ENCODE measurements at places on chromosomes 7 and 10.

GRCh38 chr7:17362439-17363105 lies 64.1 kb downstream of the AHR start:
- no peak for DNase-seq

- no peak for DNase-seq
These were observed 114.2 kb downstream of the EGFR start for GRCh38 chr7:55132890-55133551.

- DNase-seq: no peak
These were observed 46.1 kb upstream of the PPP2R2D start for GRCh38 chr10:131854579-131855335.

GRCh38 chr7:44814919-44815318 lies 18.4 kb downstream of the PPIA start:
- no peak for DNase-seq

DNA sequence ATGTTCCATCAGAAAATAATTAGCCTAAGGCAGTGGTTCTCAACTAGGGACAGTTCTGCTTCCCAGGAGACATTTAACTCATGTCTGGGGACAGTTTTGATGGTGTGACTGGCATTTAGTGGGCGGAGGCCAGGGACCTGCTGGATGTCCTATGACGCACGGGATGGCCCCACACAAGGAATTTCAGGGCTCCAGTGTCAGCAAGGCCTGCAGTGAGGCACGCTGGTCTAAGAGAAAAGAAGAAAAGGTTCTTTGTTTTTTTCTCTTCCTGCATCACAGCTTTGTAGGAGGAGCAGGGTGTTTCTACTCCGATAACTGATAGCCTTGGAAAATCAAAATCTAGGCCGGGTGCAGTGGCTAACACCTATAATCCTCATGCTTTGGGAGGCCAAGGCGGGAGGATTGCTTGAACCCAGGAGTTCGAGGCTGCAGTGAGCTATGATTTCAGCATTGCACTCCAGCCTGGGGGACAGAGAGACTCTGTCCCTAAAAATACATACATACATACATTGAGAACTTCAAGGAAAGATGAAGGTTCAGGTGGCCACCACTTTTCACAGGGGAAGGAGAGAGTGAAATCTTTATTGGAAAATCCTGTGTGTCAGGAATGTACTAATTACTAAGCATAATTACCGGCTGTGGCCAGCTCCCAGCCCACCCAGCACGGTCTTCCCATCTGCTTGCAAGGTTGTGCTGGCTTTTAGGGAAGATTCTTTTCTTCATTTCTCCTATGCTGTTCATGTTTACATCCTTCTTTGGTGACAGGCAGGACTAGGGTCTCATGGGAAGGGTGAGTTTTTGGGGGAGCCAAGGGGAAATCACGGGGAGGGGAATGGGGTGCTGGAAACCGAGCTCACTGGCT lies 150.4 kb downstream of the ACTR3B start:
- no peak for DNase-seq

DNA sequence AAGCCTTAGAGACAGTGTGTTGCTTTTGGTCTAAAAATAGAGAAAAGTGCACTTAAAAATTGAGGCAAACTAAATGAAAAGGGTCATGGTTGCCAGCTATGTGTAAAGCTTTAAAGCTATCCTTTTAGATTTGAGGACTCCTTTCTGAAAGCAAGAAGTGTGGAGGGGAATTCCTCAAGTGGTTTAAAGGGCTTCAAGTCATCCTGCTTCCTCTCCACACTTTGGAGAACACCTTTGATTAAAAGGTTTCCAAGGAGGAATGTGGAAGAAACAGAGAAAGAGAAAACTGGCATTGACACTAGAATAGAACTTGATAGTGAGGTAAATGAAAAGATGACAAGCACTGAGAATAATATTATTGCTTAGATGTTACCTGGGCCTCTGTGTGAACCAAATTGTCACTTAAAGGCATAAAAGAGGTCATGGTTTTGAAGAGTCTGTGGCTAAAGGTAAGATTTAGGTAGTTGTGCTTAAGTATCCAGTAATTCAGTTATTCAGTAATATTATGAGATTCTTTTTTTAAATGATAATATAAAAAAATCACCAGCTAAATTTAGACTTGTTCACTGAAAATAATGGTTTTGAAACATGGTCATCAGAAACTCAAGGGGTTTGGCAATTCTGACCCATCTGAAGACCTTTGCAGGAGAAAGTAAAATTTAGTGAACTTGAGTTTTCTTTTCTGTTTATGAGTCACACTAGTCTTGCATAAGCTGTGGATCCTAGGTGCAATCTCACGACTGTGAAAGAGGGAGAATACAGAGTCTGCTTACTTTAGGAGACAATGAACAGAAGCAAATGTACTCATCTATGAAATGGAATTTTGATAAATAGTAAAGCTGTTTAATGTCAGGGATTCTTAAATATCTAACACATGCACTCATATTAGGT lies 466.0 kb downstream of the KIF20B start:
- DNase-seq: no peak

DNA sequence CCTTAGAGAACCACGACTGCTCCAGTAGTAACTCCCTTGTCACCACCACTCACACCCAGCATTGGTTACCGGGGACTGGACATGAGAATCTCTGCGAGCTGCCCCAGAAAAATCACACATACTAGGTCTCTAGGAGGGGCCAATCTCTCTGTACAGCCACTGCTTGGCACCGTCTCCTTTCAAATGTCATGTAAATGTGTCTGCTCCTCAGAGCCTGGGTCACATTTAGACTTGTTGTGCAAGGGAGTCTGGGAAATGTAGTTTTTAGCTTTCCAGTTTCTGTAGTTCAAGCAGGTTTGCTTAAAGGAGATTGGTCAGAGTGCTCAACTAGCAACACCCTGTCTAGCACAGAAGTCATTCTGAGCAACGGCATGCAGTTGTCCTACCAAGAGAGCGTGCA lies 60.0 kb downstream of the CHN2 start:
- DNase-seq: no peak

DNA sequence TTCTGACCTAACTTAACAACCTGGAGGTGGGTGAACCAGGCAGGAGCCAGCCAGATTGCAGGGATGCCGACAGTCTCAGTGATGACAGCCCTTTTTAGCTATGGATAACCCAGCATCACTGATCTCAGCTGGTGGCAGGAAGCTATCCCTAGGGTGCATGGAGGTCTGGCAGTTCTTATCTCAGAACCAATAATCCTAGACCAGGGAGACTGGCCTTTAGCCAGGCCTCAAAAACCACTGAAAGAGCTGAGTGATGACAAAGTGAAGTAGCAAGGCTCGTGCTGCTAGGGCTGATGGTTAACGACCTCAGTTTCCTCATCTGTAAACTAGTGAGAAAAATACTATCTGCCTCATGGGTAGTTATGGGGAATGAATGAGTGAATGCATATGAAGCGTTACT lies 112.5 kb downstream of the RALA start:
- DNase-seq: no peak

GRCh38 chr7:22726907-22727713 lies at the start of gene IL6:
IL6 (plus strand) TSS chr7:22727200; CDS start chr7:22727263, 63 bp downstream.
- peak; percentile 51 for DNase-seq

DNA sequence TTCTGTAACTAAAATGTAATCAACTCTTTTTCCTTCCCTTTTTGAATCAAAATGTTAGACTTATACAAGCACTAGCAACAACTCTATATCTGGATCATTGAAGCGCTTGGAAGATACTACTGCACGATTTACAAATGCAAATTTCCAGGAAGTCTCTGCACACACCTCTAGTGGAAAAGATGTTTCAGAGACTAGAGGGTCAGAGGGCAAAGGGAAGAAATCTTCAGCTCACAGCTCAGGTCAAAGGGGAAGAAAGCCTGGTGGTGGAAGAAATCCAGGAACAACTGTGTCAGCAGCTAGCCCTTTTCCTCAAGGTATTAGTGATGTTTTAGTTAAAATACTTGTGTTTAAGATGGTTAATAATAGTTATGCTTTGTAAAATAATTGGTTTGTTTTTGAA lies 136.4 kb downstream of the MLLT10 start:
- DNase-seq: no peak

DNA sequence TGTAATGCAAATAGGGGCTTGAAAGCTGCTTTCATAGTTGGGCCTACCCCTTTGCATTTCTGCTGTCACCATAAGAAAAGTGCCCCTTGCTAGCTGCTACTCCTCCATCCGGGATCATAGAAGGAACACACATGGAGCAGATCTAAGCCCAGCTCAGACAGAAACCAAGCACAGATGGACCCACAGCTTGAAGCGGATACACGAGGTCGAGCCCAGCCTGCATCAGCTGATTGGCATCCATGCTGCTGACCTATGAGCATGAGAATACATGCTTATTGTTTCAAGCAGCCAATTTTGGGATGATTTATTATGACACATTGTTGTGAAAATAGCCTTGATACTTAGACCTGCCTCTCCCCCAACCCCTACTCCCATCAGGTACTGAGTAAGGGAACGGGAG lies 109.2 kb downstream of the ZNF467 start:
- DNase-seq: no peak

DNA sequence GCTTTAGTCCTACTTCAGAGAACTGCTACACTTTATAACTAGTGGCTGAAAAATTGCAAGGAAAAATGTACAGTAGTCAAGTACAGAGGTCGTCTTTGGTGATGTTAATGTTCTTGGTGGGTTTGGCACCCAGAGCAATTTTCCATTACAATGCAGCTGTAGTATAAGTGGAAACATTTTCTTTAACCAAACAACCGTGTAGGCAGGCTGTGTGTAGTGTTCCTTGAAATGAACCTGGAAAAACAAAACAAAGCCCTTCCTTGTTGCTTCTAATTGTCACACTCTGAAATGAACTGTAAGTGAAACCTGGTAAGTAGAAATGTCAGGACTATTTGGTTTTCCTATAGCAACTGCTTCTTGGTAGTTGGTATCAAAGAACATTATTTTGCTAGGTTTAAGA lies 256.9 kb downstream of the MDFIC start:
- no peak for DNase-seq

- DNase-seq: no peak
These were observed 382.7 kb downstream of the RPS24 start for GRCh38 chr10:78416031-78417011.

DNA sequence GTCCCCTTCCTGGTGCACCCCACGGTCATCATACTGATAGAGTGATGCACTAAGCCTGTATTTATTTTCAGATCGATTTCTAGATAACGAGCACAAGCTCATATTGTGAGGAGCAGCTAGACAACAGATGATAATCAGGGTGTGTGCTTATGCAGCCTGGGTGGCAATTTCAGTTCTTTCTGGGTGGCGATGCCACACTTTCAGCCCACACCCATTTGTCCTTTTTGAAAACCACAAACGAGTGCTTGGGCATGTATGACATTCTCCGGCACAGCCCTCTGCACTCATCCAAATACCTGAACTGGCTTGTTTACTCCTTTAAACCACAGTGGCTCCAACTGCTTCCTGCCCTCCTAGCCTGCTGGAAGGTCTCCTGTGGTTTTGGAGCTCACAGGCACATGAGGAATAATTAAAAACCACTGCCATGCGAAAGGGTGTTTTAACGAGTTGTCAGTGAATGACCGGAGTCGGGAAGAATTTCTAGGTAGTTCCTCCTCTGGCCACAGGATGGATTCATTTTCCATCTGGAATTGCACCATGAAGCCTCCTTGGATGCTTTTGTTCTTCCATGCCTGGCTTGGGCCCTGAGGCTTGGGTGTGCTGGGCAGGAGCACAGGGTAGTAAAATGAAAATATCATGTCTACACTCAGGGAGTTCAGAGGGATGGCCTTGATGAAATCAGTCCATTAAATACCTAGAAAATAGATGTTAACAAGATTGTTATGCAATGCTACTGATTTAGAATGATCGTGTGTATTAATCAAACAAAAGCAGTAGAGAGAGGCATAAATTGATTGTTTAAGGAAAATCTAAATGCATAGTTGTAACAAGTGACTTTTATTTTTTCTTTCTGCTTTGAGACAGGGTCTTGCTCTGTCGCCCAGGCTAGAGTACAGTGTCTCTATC lies 52.4 kb upstream of the ITGB1 start:
- no peak for DNase-seq

GRCh38 chr10:81828251-81828650 lies 46.7 kb upstream of the NRG3 start:
- no peak for DNase-seq

DNA sequence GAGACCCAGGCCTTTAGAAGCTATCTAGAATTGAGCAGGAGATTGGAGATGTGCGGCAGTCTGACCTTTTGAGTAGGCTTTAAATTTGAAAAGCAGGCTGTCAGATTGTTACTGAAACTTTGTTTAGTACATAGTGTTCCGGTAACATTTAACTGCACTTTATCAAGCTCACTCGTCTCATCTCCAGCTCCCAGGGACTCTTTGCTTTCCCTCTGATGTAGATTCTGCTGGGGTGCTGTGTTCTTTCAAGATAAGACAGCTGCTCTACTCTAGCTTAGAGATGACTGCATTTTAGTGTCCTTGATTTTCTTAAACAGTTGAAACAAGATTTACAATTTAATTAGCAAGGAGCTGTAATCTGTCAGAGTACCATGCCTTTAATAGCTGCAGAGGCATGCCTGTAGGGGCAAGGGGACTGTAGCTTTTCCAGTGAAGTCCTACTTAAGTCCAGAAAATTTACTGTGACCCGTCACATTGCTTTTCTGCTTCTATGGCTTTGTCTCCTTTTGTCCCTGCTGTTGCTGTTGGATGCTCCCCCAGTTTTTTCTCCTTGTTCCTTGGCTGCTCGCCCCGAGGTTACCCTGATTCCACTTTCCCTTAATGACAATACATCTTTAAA lies 56.4 kb upstream of the MTPN start:
- DNase-seq: no peak

GRCh38 chr7:90222811-90223725 lies 11.5 kb downstream of the STEAP2 start:
- DNase-seq: no peak

GRCh38 chr7:33425395-33425794 lies 296.0 kb downstream of the BBS9 start:
- no peak for DNase-seq

GRCh38 chr10:4131407-4132215 lies 346.6 kb upstream of the KLF6 start:
- DNase-seq: no peak

GRCh38 chr10:50322077-50322476 lies 70.8 kb upstream of the ASAH2 start:
- DNase-seq: no peak

GRCh38 chr10:5659702-5660528 lies 6.5 kb downstream of the ASB13 start:
- no peak for DNase-seq

- DNase-seq: no peak
These were observed 20.7 kb downstream of the COX15 start for GRCh38 chr10:99711129-99711719.

GRCh38 chr10:31262672-31263071 lies 56.3 kb upstream of the ZEB1 start:
- no peak for DNase-seq

DNA sequence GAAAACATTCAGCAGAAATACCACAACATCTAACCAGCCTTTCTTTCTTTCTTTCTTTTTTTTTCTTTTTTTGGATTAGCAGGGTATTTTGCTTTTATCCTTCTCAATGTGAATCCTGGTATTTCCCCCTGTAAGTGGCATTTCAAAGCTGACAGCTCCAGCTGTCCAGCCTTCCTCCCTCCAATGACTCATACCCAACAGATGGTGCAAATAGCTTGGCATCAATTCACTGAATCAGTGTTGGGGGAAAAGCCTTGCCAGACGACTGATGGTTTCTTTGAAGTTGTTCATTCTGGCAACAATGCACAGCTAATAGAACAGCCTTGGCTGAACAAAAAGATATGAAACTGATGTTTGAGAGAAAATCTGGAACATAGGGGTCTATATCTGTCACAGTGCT lies 316.8 kb upstream of the STEAP1 start:
- no peak for DNase-seq

GRCh38 chr10:71068861-71069271 lies 143.5 kb upstream of the UNC5B start:
- DNase-seq: no peak

GRCh38 chr7:17521437-17521836 lies 223.0 kb downstream of the AHR start:
- DNase-seq: no peak

GRCh38 chr7:5417106-5418071 lies 6.2 kb downstream of the TNRC18 start:
- DNase-seq: no peak

Measured in NCI-H748 treated with DMSO at 0.1 percent for 48 hours (cell line).